CD4-positive, alpha-beta T cell treated with Interleukin-2 at 100 ng/mL for 4 hours (primary cell): ENCODE measurements at places on chromosomes 13 and 19.

DNA sequence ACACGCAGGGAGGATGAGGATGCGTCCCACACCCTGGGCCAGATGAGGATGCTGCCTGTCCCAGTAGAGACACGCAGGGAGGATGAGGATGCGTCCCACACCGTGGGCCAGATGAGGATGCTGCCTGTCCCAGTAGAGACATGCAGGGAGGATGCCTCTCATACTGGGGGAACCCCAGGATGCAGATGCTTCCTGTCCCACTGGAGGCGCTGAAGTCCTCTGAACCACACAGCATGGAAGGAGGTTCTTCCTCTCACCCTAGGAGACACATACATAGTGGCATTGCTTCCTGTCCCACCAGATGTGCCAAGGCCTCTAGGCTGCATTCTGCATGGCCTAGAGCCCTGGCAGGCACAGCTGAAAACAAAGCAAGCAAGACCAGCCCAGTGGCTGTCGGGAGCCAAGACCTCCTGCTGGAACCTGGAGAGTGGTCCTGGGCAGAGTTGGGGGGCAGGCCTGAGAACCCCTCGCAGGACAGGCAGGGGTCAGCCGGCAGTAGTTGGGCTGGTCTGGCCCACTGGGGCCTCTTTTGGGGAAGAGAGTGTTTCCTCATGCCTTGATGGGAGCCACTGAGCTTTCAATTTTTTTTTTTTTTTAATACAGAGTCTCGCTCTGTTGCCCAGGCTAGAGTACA is 4.3 kb downstream of the HPN start:
- DNase-seq, result peak; percentile 26

GRCh38 chr19:16078759-16079707 is 2.7 kb downstream of the TPM4 start:
- peak; percentile 90 for DNase-seq

DNA sequence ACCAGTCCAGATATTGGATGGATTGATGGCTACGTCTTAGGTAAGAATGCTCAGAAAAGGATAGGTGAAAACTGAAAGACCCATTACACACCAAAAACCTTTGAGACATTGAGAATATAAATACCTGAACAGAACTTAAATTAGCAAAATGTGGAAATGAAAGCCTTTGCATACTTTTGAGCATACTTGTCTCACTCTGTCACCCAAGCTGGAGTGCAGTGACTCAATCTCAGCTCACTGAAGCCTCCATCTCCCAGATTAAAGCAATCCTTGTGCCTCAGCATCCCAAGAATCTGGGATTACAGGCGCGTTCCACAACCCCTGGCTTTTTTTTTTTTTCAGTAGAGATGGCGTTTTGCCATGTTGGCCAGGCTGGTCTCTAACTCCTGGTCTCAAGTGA is 695.3 kb downstream of the DACH1 start:
- no peak for DNase-seq

DNA sequence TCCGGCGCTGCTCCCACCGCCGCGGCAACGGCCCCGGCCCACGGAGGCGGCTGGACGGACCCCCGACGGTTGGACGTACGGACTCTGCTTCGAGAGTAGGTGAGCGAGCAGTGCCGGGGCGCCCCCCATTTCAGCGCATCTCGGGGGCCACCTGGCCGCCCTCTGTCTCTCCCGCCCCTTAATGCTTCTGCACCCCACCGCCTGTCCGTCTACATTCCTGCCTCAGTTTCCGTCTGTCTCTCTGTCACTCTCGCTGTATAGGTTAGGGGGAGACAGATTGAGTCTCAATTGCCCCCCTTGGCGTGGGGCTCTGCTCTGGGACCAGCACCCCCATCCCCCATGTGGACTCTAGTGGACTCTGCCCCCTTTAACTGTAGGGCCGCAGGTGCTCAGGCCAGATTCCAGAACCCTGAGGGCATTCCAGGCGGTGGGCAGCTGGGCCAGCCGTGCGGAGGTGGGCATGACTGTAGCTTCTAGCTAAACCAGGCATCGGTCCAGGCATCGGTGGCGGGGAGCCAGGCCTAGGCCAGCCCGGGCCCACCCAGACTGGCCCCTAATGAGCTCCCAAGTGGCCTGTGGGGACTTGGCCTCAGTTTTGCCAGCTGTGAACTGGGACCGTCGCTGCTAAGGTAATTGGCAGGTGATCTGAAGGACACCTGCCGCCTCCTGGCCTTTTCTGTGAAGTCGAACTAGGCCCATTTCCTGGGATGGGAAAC is 373 bp downstream of the TNFAIP8L1 start:
- DNase-seq, result no peak

DNA sequence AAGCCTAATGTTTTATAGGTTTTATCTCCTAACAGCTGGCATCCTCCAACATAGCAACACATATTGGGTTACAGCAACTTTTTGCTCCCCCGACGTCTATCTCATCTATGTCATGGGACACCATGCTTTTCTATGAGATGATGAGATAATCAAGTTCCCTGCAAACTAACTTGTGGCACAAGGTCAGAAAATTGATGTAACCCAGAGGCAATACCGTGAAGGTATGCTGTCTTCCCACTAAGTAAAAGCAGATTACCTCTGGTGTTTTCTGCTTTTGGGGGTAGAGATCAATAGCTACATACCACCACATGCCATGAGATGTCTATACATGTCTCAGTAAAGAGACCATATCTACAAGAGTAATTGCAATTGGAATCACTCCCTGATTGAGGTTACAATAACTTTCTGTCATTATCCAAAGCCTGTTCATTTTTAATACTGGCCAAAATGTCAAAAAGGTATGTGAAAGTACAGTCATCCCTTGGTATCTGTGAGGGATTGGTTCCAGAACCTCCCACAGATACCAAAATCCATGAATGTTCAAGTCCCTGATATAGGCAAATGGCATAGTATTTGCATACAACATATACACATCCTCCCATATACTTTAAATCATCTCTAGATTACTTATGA is 131.3 kb downstream of the CYSLTR2 start:
- no peak for DNase-seq

DNA sequence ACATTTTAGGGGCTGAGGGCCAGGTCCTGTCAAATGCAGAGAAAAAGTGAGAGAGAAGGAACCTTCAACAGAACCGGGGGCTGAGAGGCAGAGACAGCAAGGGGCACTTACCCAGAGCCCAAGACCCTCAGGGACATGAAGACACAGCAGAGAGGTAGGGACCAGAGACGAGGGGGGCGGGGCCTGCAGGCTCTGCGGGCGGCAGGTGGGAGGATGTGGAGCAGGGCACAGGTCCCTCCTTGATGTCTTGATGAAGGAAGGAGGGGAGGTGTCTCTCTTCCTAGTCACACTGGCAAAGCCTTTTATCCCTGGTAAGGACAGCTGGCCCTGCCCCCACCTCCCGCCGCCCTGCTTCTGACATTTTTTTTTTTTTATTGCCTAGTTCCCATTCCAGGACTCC is at the start of gene KLK14:
TSS of gene KLK14 (minus strand) at position 277 of the 400 bp plus-strand sequence. CDS start at position 4, 273 bp downstream.
- no peak for DNase-seq

DNA sequence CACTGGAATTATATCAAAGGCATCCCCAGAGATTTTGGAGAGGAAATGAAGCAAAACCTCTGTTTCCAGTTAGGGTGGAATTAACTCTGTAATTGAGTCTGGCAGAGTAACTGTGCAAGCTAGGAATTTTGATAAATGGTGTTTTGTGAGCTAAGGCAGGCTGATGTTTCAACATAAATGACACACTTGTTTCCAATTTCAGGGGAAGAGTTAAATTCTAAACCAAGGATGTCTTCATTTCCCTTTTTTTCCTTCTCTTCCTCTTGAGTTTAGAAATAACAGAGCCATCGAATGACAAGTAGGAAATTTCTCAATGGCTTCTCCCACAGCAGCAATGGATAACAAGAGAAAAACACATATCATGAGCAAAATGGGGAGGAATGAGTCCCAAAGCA is 131.2 kb downstream of the IRS2 start:
- no peak for DNase-seq

GRCh38 chr19:3975637-3976087 is 4.8 kb upstream of the DAPK3 start:
- no peak for DNase-seq

DNA sequence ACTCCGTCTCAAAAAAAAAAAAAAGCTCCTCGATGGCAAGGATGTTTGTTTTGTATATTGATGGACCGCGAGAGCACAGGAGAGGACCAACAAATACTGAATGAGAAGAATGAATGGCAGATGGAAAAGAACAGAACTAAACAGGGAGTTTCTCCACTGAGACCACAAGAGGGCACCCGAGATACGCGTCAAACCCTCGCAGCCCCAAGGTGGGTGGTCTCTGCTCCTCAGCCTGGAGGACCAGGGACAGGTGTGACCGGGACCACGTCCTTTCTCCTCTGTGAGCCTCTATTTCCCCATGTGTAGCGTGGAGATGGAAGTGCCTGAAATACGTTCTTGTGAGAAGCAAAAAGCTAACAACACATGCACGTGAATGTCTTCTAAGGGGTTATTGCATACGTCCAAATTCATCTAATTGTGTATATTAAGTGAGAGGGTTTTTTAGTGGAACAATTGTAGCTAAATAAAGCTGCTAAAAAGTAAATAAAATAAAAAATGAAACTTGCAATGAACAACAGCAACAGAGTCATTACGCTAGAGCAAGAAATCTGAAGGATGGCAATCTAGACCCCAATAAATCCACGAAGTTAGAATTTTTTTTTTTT is 8.3 kb upstream of the CDC42EP5 start:
- DNase-seq, result peak; percentile 47

- DNase-seq, result no peak
Measured at GRCh38 chr13:41897126-41897525, 63.8 kb downstream of the VWA8 start.

GRCh38 chr13:50459046-50459445 is 384.4 kb downstream of the DLEU7 start:
- no peak for DNase-seq

DNA sequence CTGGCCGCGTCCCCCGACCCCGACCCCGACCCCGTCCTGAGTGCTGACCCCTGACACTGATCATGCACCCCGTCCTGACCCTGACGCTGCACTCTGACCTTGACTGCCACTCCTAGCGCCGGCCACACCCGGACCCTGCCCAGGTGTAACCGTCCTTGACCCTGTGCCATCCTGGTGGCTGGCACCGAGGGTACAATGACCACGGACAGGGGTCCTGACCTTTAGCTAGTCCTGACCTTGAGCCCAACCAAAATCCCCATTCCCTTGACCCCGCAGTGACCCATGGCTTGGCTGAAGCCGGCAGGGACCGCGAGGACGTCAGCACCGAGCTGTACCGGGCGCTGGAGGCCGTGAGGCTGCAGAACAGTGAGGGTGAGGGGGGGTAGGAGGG is 25.9 kb downstream of the CLEC4M start:
- no peak for DNase-seq

GRCh38 chr13:77696006-77696878 is 1.2 kb upstream of the SLAIN1 start:
- DNase-seq, result peak; percentile 29

- DNase-seq, result no peak
Measured at GRCh38 chr13:97438856-97439595, 5.1 kb downstream of the RAP2A start.

GRCh38 chr19:1009041-1009980 is 9.1 kb downstream of the GRIN3B start:
- DNase-seq, result no peak

GRCh38 chr19:47539747-47540311 is 25.0 kb upstream of the NAPA start:
- DNase-seq, result peak; percentile 12

DNA sequence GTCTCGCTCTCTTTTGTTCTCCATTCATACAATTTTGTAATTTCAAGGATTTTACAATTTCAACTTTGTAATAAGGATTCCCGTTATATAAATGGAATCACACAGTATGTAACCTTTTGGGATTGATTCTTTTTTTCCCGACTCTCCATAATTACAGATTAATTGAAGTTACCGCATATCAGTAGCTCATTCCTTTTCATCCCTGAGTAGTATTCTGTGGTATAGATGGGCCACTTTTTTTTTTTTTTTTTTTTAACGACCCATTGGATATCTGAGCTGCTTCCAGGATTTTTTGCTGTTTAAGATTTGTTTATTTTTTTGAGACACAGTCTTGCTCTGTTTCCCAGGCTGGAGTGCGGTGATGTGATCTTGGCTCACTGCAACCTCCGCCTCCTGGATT is 27.8 kb downstream of the UHRF1 start:
- no peak for DNase-seq

- DNase-seq, result peak; percentile 18
Measured at GRCh38 chr19:45117167-45117594, 24.2 kb downstream of the PPP1R37 start.

DNA sequence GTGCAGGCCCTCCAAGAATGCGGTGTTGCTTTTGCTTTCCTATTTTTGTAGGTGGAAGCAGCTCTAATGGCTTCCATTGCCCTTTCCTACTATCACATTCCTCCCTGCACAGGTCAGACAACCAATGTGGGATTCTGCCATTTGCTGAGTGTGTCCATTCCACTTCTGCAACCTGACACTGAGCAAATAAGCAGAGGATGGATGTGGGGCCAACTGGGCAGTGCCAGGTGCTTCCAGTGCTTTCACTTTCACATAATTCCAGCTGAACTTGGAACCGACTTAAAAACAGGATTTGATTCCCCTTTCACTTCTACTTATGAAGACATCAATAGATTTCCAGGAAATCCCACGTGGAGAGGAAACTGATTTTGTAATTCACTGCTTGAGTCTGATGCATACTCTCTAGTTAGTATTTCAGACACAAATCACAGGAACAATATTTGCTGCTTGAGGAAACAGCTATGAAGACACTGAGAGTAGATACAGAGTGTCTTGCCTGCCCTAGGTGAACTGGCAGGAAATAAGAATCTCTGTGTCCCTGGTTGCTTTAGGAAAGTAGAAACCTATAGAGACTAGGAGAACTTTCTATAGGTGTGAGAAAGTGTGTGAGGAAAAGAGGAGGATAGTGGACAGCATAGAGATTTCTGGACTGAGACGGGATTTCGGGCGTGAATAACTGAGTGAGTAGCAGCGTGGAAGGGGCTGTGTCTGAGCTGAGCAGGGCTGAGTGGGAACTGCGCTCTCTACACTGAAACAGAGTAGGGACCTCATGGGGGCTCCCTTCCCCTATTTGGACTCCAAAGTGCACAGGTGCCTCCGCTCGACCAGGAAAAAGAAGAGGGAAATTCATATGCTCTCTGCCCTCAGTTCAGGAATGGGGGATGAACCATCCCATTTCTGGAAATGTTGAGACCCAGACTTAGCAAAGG is 22.5 kb downstream of the LGALS16 start:
- no peak for DNase-seq

DNA sequence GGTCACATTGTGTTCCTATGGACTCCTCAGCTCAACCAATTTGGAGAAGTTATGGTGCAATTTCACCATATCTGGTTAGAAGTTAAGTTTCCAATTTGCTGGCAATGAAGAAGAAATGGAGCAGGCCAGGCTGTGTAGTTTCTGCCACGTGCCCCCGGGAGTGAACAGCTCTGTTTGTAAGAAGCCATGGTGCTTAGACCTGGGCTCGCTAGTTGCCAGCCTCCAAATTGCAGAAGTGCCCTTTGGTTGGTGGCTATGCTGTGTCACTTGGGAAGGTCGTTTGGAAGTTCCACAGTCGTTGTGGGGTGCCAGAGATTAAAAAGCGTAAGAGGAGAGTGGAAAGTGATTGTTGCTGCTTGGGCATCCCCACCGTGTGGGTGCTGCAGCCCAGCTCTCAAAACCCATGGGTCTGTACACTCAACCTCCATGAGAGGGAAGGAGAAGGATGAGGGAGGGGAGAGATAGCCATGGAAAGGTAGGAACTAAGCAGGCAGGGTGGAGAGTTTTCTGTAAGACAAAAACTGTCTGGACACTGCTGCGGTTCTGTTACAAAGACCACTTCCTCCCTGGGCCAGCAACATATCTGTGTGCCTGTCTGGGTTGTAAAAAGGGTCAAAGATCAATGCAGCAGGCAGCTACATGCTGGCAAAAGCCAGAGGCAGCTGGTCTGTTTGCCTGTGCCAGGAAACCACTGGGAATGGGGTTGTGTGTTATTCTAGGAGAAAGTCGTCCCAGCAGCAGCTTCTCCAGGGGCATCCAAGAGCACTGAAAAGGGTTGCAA is 10.8 kb downstream of the ALOX5AP start:
- DNase-seq, result no peak
